ENCODE measurements at places on chromosomes 6 and 20.

DNA sequence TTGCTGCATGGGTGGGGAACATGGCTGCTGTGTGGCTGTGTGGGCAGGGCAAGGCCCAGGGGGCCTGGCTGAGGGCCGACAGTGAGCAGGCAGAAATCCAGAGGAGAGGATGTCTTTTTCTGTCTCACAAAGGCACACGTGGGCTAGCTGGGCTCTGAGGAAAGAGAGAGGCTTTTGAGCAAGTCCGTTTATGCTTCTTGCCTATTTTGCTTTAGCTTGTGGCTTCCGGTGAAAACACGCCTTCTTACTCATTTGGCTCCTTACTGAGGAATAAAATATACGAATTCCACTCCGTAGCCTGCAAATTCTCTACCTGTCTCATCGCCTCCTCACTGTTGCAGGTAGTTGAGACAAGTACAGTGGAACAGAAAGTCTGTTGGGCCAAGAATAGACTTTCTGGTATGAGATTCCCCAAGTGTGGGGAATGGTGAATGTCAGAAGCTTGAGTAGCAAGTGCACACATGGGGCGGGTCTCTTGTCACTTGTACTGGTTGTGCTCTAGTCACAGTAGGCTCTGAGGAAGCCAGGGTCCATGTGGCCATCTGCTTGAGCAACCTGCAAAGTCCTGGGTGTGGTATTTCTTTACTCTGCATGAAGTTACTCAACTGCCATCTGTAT lies 28.4 kb downstream of the WRNIP1 start:
- peak; percentile 53 for DNase-seq

DNA sequence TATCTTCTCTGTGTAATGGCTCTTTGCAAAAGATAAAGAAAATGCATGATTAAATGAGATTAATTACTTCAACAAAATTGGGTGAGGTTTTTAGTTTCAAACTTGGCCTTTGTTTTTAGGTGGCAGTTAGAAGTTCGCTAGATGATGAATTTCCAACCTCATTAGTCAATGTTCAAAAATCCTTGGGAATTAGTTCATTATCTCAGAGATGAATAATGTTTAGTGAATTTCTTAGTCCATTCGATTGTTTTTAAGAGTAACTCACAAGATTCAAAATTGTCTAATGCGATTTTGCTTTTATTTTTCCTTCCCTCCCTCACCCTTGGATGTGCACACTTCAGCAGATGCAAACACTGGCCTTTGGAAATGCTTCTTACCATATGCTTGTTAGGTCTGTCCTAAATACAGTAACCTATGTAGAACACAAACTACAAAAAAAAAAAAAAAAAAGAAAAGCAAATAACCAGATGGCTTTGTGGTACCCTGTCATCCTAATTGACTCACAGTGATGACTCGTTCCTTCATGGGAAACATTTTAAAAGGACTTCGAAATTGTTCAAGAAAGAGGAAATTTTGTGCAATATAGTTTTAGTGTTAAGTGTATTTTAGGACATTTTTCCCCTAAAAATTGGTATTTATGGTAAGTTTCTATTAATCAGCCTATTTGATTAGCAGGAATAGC lies 66.7 kb downstream of the FAM229B start:
- DNase-seq = no peak

DNA sequence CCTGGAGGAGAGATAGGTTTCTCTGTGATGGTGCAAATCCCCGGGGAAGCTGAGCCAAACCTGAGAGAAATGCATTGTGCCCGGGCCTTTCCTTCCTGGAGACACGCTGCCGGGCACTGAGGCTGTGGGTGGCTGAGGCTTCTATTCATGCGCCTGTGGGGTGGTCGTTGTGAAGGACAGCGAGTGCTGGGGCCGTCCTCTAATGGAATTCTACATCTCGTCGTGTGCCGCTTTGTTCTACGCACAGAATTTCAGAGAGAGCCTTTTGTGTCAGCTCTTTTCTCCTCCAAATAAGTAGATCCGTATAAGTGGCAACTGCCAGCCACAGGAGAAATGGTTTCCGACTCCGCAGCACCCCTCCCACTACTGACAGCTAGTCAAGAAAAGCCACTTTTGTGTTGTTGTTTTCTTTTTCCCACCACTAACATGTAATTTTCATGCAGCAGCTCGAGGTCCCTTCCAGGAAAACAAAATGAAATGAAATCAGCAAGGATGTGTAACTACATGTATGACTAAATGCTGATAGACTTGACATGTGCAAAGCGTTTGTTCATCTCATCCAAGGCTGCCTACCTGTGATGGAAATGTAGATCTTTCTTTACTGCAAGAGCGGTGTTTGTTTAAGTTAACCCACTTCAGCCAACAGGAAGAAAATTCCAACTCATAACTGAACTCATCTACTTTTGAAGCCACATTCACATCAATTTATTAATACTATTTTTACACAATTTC lies 26.4 kb upstream of the PXDC1 start:
- DNase-seq = no peak

DNA sequence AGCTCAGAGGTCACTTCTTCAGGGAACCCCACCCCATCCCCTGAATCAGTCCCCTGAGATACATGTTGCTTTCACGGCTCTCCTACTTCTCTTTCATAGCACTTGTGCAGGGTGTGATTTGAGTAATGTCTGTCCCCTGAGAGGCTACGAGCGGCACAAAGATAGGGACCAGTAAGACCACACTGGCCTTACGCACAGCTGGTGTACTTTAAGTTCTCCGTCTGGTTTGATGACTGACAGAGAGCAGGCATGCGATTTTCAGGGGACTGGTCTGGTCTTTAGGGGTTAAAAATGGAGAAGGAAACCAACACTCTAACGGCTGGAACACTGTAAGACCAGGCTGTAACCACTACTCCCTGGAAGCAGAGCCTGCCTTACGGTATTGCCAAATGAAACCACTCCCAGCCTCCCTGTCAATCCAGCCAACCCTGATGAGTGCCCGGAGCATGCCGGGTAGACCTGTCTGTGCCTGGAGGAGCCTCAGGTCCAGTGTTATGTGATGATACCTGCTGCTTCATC lies 47.1 kb downstream of the ELMO2 start:
- no peak for DNase-seq

DNA sequence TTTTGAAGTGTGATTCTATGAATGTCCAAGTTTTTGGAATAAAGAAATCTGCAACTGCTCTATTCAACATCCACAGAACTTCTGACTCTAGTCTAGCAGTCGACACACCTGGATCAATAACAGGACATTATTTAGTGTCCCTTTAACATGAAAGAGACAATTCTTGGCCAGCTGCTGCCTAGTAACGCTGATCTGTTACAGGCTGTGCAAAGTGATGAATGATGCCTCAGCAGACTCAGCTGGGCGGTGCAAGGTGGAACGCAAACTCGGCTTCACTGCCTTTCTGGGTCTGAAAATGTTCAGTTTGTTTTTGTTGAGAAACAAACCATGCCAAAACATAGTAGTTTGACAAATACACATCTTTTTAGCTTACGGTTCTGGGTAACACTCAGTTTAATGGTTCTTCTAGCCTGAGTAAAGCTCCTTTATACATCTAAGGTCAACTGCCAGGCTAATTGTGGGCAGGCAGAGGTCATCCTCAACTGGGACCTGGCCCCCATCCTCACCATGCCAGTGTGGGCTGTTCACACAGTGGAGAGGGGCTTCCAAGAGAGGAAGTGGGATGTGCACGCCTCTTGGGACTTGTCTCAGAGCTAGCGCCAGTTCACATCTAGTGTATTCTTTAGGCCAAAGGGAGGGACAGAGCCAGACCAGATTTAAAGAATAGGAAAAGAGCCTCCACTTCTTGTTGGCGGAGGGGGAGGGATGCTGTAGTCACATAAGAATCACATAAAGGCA lies 879.7 kb downstream of the QKI start:
- no peak for DNase-seq

GRCh38 chr6:38185244-38185643 lies 365.7 kb downstream of the ZFAND3 start:
- DNase-seq = no peak

DNA sequence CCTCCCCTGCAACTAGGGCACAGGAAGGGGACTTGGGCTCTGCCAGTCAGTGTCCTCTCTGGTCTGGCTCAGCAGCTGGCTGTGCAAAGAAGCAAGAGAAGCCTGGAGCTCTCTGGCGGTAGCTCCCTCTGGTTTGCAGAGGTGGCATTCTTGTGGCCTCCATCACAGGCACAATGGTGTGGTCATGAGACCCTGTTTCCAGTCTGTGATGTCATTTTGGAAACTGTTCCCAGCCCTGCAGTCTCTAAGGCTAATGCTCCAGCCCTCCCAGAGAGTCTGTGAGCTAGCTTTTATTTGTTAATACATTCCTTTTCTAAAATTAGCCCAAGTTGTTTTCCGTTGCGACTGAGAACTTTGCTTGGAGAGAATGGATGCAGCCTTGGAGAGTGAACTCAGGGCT lies 69.5 kb upstream of the FOXQ1 start:
- DNase-seq = no peak

GRCh38 chr20:53768329-53768728 lies 174.7 kb upstream of the ZNF217 start:
- DNase-seq = no peak

- peak; percentile 44 for DNase-seq
Observed at GRCh38 chr6:135087803-135088202, 33.2 kb upstream of the HBS1L start.

GRCh38 chr20:48060841-48061720 lies 275.8 kb upstream of the SULF2 start:
- DNase-seq = no peak

DNA sequence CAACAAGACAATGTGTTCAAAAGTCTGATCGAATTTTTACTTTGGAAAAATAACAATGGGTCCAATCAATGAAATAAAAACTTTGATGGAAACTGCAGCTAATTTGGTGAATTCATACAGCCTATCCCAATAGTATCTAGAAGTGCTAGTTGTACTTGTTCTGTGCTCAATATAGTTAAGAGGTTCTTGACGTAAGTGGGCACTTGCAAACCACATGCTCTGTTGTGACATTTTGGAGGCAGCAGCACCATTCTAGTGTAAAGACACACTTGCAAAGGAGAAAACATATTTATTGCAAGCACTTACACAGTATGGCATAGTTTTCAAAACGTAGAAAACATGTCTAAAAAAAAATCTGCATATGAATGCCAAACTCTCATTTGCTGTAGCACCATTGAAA lies 6.7 kb upstream of the KLHL31 start:
- no peak for DNase-seq

GRCh38 chr6:83119742-83120300 lies 52.4 kb downstream of the DOP1A start:
- DNase-seq = no peak

GRCh38 chr6:119280668-119281067 lies 68.9 kb downstream of the MAN1A1 start:
- DNase-seq = no peak

DNA sequence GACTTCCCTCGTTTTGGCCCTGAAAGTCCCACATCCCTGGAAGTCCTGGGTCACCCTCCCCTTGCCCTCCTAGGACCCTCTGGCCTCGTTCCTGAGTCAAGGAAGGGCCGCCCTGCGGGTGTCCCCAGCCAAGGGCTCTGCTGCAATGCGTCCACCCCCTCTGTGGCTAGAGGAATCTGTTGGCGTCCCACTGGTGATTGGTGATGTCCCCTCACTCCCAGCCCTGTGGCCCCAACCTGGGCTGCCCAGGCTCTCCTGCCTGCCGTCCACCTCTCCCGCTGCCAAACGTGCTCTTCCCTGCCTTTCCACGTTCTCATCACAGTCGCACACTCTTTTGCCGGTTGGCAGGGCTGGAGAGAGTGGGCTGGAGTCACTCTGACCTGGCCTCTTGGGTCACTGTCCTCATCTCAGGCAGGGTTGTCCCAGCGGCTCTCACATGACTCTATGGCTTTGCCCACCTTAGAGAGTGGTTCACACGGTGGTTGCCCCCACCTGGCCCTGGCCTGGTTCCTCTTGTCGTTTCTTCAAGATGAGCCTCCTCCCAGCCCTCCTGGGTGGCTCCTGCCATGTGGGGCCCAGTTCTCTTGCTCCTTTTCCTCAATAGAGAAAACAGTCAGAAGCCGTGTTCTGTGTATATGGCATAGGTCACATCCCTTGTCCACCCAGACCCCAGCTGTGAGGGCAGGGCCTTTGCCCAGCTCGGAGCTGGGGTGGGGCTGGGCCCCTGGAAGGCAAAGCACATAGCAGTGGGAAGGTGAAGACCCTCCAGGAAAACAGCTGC lies 100.9 kb downstream of the TMEM242 start:
- no peak for DNase-seq

DNA sequence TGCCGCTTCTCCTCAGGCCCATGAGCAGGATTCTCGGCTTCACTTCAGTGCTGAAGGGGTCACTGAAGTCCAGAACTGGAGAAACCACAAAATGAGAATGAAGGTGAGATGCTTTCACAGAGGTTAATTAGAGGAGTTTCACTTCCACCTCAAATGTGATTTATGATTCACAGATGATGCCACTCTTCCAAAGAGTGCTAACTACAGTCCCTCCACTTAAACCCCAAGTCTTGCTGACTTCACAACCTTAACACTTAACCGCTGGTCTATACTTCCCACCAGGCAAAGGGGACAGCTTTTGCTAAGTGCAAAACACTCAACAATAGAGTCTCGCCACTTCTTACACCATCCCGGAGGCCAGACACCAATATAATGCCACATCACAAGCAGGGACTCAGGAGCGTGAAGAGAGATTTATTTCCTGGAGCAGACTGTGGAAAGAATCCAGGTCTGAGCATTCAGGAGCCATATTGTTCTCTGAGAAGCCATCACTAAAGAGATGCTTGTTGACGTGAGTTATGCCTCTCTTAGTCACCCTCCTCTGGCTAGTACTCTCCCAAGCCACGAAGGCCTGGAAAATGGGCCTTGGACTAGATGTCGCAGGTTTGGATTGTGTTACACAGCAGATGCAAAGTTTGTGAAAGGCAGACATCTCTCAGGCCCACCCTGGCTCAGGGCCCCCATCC lies 24.4 kb downstream of the RRAGD start:
- no peak for DNase-seq

DNA sequence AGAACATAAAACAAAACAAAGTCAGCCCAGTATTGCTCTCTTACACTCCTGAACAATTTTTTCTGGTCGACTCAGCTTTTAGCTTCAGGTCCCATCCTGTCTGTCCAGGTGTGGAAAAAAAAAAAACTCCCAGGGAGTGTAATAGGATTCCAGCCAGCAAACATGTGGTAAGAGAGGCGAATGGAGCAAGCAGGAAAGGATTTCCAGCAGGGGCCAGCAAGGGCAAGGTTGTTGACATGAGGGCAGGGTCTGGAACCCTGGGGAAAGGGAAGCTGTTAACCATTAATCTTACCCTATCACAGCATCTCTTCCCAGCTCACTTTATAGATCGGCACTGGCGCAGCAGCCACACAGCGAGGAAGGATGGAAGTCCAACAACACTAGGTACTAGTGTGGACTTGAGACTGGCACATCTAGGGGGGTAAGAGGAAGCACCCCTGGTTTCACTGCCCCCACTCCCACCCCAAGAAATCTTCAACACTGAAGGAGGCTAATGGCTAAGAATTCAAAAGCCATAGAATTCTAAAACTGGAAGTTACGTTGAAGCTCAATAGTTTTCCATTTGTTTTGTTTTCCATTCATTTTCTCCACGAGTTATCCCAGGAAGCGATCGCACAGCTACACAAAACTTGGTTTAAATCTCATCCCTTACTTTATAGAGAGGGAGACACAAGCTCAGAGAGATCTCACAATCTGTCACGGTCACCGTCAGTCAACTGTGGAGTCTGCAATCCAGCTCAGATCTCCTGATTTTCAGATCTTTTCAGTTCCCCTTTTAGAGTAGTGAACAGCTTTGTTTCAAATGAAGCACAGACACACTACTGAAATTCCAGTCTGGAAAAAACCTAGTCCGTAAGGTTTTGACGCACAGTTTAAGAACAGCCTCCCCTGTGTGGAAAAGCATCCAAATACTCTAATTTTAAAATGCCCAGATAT lies 53.3 kb downstream of the SLC22A23 start:
- no peak for DNase-seq

All from activated CD4-positive, alpha-beta T cell treated with anti-CD3 and anti-CD28 coated beads for 48 hours (primary cell).